AG09309 (cell line): ENCODE measurements at places on chromosomes 2 and 18.

GRCh38 chr18:5542515-5543035 lies 1.2 kb downstream of the EPB41L3 start:
- no peak for DNase-seq

DNA sequence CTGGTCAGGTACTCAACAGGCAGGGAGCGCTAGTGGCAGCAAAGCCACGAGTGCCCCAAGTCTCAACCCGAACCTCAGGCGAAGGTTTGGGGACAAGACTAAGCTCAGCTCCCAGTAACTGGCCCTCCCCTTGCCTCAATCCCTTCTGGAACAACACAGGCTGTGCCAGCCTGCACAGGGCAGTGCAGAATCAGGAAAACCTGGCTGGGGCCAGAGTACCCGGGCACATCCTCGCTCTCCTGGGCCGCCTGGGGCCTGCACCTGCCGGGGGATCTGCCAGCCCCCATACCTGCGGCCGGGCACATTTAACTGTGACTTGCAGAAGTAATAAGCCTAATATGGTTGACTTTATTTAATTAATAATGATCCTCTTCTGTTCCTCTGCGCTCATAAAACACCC lies 60.6 kb downstream of the GBX2 start:
- no peak for DNase-seq

GRCh38 chr2:113278742-113279139 lies at the start of gene PAX8:
Gene PAX8 (minus strand): TSS chr2:113278921. CDS start chr2:113278394, 527 bp downstream.
- DNase-seq = no peak

DNA sequence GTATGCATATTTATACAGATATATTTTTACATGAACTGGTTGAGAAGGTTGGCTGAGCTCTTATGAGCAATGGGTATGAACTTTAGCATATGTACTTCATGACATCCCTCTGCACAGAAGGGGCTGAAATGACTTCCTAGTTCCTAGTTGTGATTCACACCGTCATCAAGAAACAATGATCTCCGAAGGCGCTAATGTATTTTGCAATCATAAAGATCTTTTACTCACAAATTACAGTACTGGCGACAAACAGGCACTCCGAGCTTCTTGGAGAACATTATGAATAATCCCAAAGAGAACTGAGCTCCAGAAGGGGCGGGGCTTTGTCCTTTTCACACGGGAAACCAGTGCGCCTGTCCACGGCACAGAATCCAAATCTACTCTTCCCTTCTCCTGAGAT lies 18.1 kb downstream of the BCL2 start:
- DNase-seq = no peak

- DNase-seq = no peak
Measured at GRCh38 chr2:198117406-198118041, 313.1 kb downstream of the PLCL1 start.

GRCh38 chr2:183031911-183032794 lies 6.1 kb downstream of the NCKAP1 start:
- no peak for DNase-seq

DNA sequence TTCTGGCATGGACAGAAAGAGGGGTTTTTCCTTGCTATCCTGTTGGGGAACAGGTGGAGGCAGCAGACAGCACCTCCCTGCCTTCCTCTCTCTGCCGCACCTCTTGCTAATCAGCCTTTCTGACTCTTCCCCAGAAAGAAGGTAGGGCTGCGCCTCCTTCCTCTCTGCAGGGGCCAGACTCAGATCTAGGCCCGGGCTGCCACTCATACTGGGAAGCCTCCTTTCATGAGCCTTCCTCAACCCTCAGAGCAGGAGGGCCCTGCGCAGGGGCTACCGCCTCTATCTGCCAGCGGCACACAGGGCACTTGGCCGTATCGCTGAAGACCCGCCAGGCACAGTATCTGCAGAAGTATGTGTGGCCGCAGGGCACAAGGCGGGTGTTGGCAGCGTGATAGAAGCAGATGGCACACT lies 7.1 kb downstream of the NEURL3 start:
- no peak for DNase-seq

DNA sequence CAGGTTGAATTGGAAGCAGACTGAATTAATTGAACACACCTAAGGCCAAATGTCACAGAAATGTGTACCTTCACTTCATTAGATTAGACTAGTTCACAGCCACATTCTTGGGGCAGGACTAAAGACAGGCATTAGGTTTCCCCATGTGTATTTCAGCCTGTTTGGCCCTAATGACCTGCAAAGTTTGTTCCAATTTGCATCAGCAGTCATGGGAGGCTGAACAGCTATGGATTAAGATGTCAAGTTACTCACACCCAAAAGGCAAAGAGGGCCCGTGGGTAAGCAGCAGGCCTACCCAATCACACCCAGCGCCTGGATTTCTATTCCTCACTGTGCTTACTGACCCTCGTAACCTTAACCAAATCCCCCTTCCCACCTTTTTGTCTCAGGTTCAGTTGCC lies 99.6 kb upstream of the RIOK3 start:
- no peak for DNase-seq

DNA sequence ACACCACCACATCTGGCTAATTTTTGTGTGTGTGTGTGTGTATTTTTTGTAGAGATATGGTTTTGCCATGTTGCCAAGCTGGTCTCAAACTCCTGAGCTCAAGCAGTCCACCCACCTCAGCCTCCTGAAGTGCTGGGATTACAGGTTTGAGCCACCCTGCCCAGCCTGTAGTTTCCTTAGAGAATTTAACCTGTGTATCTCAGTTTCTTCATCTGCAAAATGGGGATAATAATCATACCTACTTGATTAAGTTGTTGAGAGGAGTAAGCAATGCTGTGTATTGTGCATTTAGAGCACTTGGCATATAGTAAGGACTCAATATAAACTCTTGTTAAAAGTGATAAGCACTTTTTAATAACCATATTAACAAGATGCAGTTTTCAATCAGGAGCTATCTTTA lies 6.3 kb upstream of the SANBR start:
- DNase-seq = no peak

GRCh38 chr18:71105078-71105819 lies 816.4 kb downstream of the SOCS6 start:
- DNase-seq = no peak

- DNase-seq = no peak
Measured at GRCh38 chr2:208304157-208304556, 38.1 kb downstream of the PIKFYVE start.

DNA sequence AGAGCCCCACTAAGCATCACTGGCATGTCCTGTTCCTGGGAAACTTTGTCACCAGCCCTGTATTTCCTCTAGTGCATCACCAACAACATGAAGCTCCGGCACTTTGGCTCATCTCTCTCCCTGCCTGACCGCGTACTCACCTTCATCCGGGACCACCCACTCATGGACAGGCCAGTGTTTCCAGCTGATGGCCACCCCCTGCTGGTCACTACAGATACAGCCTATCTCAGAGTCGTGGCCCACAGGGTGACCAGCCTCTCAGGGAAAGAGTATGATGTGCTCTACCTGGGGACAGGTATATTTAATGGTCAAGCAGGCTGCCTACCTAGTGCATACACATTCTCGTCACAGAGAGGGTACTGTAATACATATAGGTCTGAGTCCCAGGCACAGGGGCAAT lies 21.0 kb downstream of the SEMA4F start:
- no peak for DNase-seq

- no peak for DNase-seq
Measured at GRCh38 chr18:32607816-32608215, 137.1 kb upstream of the GAREM1 start.

DNA sequence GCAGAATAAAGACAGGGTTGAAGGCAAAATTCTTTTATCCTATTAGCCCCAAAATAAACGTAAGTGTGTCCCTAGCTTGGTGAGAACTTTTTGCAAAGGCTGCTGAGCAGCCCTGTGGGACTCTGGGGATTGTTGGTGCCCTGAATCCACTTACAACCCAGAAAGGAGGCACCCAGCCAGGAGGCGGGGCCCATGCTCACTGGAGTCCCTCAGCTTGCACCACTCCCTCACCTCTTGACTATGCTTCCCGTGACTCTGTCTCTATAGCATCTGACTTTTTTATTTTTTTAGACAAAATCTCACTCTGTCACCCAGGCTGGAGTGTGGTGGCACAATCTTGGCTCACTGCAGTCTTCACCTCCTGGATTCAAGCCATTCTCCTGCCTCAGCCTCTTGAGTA lies 15.8 kb upstream of the COL6A3 start:
- DNase-seq = no peak

- no peak for DNase-seq
Measured at GRCh38 chr2:104883357-104883756, 29.4 kb downstream of the POU3F3 start.

GRCh38 chr2:42916324-42916723 lies 123.9 kb upstream of the HAAO start:
- DNase-seq = no peak

GRCh38 chr2:191635333-191636234 lies 42.4 kb upstream of the NABP1 start:
- DNase-seq = peak; percentile 43

DNA sequence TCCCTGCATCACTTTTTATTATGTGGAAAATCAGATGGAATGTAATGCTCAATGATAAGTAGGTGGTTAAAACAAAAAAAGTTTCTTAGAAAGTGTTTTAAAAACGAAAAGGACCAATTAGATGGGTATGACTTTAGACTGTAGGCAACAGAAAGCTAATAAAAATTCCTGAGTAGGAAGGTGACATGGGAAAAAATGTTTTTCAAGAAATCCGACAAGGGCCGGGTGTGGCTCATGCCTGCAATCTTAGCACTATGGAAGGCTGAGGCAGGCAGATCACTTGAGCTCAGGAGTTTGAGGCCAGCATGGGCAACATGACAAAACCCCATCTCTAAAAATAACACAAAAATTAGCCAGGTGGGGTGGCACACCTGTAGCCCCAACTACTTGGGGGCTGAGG lies 126.1 kb downstream of the THADA start:
- no peak for DNase-seq

DNA sequence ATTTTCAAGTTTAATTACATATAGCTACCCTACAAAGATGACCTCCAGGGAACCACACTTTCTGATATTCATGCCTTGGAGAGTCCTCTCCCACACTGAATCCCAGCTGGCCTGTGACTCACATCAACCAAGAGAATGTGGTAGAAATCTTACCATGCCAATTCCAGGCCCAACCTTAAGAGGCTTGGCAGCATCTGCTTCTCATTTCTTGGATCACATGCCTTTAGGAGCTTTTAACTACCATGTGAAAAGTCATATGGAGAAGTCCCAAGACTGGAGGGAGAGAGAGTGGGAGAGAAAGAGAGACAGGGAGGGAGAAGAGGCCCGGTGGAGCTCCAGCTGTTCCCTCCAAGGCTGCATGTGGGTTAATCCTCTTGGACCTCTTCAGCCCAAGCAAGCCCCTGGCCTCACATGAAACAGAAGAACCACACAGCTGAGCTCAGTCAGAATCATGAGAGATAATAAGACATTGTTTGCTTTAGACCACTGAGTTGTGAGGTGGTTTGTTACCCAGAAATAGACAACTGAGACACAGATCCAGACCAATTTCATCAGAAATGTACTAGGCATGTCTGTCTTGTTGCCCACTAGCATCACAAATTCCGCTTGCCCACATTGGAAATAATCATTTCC lies 190.7 kb downstream of the MTCL1 start:
- DNase-seq = peak; percentile 93

DNA sequence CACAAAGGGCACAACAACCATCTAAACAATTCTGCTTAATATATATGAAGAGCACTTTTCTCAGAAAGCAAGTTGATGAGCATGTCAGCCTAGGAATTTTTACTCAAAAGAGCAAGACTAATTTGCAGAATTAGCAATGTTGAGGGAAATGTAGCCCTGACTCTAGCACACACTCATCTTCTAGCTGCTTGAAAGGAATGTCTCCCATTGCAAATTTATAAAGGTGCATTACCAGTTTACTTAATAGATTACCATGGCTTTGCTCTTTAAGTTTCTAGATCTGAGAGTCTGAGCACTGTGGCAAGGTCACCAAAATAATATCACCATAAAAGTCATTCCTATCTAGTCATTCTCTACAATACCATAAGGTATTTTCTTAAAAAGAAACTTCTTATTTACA lies 40.8 kb downstream of the USP40 start:
- no peak for DNase-seq

DNA sequence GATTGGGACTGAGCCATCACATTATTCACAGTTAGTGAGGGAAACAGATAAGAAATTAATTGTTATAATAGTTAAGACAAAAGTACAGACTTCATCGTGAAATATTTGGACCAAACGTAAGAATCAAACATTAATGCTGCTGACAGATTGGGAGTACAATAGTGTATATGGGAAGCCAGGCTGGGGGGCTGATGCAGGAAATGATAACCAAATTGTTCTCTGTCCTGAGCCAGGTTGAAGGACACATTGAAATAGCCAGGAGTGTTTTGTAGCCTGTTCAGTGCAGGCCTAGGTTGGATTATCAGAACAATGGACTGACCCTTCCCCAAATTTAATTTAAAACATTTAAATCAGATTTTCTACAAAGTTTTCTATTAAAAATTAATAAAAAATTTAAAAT lies 203.2 kb downstream of the BABAM2 start:
- DNase-seq = no peak

- DNase-seq = no peak
Measured at GRCh38 chr18:70221156-70221914, 15.8 kb upstream of the RTTN start.

DNA sequence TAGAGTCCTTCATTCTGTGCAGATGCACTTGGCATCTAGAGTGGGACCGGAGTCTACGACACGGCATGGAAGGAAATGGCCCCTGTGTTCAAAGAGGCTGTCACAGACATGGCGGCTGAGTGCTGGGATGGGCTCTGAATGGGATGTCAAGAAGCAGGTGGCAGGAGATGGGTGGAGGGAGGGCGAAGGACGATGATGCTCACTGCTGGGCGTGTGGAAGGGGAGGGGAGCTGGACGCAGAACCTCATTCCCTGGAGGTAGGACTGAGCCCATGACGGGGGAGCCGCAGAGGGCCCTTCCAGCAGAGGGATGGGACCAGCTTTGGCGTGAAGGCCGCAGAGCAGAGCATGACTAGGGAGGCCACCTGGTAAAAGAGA lies 18.8 kb upstream of the ALPI start:
- no peak for DNase-seq

DNA sequence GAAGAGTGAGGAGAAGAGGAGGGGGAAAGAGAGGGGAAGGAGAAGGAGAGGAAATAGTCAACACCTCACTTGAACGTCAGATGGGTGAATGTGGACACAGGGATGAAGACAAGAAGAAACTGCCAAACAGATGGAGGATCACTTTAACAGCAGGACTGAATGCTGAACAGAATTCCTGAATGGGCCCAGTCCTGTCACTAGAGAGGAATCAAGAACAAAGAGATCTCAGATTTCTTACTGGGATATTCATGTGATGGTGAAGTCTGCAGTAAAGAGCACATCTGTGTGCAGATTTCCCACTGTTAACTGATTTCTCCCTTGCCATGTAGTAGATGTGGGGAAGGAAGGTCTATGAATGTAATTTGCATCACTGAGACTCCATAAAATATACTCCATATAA lies 135.4 kb downstream of the L3MBTL4 start:
- no peak for DNase-seq

- DNase-seq = no peak
Measured at GRCh38 chr2:216857131-216857550, 2.7 kb downstream of the TNP1 start.

GRCh38 chr2:60517446-60517845 lies 36.0 kb downstream of the BCL11A start:
- no peak for DNase-seq
